ENCODE measurements at places on chromosomes 7 and 10.

GRCh38 chr10:73584737-73585136, 6.4 kb downstream of the USP54 start:
- DNase-seq = no peak

GRCh38 chr10:113776553-113776952, 25.1 kb downstream of the PLEKHS1 start:
- no peak for DNase-seq

DNA sequence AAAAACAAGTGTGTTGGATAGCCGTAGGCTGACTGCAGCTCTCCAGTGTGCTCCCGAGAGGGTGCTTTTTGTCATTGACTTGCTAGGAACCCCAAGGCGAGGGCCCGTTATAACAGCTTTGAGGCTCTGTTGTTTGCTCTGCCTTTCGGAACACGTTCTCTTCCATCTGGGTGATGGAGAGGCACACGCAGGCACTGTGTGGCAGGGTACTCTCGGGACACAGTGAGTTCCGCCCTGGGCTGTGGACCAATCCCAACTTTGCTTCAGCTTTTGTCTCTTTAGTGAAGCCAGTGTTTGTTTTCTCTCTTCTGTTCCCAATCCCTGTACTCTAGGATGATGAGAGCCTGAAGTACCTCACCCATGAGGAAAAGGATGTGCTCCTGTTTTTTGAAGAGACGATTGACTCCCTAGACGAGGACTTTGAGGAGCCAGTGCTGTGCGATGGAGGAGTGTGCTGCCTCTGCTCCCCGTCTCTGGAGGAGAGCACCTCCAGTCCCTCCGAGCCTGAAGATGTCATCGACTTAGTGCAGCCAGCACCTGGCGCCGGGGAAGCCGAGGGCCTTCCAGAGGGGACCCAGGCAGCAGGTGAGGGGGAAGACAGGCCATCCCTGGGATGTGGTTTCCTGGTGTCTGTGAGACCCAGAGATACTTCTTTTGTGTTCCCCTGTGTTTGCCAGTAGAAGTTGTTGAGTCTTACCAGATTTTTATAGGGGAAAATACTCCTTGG, 43.2 kb downstream of the PROSER2 start:
- no peak for DNase-seq

- DNase-seq = no peak
Observed at GRCh38 chr10:24418532-24418931, 209.6 kb downstream of the KIAA1217 start.

DNA sequence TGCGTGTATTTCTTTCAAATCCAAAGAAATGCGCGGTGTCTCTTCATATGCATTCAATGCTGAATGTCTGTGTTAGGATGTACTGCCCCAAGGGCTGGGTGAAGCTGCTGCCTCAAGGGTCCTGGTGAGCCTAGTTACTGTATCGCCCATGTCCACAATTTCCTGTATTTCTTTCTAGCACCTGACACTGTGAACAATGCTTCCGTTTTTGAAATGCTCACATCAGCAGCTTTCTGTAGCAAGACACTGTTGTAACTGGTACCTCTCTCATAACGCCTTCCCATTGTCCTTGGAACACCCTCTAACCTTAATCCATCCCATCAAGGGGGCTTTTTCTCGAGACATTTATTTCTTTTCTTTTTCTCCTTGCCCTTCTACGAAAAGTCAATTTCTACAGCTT, 25.1 kb downstream of the NRP1 start:
- DNase-seq = no peak

Measured in stimulated activated CD4-positive, alpha-beta T cell treated with anti-CD3 and anti-CD28 coated beads, Interleukin-1b, Interleukin-23, amount 100 ng/mL, for 1 hour (primary cell).